ENCODE measurements at places on chromosomes 5 and 9.
A peak's percentile ranks its signal among the peaks of the same experiment; 100 is the strongest.

GRCh38 chr9:70324963-70325362 lies 66.2 kb downstream of the SMC5 start:
- no peak for DNase-seq

DNA sequence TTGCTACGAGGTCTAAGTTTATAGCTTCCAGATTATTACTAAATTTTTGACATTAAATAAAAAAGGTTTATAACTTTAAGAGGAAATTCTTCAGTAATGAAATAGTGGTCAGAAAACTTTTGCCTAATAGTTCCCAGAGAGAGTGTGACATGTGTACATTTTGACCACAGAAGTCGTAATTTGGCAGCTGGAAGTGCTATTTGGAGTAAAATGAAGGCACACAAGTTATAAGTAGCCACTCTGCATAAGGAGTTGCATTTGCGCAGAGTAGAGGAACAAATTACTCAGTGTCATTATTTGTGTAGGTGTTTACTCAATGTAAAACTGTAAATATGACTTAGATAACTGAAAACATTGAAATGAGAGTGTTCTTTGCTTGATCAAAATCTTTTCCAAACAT lies 408.4 kb downstream of the CCDC171 start:
- no peak for DNase-seq

DNA sequence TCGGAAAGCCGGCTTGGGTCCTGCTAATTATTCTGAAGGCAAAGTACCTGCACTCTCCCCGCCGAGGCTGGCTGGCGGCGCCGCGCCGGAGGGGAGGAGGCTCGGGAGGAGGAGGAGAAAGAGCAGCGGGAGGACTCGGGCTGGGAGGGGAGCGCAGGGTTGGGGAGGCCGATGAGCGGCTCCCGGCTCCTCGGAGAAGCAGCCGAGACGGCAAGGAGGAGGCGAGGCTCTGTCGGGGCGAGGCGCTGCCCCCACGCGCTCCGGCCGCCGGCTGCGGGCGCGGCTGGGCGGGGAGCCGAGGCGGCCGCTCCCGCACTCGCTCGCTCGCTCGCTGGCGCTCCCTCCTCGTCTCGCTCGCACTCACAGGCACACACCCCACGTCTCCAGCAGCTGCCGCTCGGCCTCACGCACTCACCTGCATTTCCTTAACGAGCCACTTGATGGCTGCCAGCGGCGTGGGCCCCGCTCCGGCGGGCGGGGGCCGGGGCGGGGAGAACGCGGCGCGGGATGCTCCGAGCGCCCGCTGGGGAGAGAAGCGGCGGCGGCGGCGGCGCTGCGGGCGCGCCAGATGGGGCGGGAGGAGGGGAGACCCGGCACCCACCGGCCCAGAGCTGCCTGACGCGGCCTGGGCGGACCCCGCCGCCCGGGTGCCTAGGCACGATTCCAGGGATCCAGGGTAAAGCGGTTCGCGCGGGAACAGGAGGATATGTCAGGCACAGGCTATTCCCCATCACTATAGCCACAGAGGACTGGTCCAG lies at the start of gene PTPRD:
Gene PTPRD (minus strand): TSS at position 362 of the 758 bp plus-strand sequence.
- peak; percentile 59 for DNase-seq

GRCh38 chr9:127185931-127186781 lies 63.7 kb upstream of the ANGPTL2 start:
- DNase-seq: peak; percentile 79

DNA sequence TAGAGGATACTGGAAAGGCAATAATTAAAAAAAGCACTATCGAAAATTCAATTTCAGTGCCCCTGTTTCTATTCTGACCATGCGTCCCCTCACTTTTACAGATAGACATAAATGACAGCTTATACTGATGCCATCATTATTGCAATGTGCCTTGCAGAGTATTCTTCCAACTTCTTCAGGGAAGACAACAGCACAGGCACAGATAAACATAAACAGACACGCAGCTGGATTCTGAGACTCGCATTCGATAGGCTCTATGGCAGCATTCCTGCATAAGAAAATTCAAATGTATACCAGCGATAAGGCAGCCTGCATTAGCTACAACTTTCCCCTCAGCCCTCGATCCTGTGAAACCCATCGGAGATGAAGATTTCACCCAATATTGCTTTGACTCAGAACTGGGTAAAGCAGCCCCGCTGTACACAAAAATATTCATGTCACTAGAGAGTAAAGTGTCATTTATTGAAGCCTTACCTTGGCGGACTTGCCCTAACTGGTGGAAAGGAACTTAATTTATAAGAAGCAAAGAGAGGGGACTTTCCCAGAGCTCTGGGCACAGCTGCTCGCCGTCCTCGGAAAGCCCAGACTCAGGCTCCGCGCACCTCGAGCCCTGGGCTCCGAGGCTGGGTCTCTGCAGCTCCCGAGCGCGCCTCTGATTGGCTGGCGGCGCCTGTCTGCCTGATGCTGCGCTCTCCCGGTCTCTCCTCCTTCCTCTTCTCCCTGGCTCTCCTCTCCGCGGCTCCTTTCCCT lies at the start of gene CDH18:
Gene CDH18 (minus strand): TSS at position 589 of the 750 bp plus-strand sequence. CDS start 149,214 bp downstream, outside the sequence.
- DNase-seq: peak; percentile 78

DNA sequence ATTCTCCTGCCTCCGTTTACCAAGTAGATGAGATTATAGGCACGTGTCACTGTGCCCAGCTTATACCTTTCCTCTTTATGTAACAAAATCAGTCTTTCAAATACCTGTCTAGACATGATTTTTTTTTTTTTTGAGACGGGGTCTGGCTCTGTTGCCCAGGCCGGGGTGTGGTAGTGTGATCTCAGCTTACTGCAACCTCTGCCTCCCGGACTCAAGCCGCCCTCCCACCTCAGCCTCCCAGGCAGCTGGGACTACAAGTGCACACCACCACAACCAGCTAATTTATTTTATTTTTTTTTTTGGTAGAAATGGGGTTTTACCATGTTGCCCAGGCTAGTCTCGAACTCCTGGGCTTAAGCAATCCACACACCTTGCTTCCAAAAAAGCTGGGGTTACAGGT lies 13.2 kb downstream of the NADK2 start:
- no peak for DNase-seq

GRCh38 chr5:160375701-160376100 lies 5.3 kb upstream of the C1QTNF2 start:
- DNase-seq: no peak

GRCh38 chr5:111463311-111463710 lies 49.0 kb downstream of the STARD4 start:
- no peak for DNase-seq

GRCh38 chr9:75775966-75776691 lies 114.3 kb upstream of the PCSK5 start:
- DNase-seq: no peak

DNA sequence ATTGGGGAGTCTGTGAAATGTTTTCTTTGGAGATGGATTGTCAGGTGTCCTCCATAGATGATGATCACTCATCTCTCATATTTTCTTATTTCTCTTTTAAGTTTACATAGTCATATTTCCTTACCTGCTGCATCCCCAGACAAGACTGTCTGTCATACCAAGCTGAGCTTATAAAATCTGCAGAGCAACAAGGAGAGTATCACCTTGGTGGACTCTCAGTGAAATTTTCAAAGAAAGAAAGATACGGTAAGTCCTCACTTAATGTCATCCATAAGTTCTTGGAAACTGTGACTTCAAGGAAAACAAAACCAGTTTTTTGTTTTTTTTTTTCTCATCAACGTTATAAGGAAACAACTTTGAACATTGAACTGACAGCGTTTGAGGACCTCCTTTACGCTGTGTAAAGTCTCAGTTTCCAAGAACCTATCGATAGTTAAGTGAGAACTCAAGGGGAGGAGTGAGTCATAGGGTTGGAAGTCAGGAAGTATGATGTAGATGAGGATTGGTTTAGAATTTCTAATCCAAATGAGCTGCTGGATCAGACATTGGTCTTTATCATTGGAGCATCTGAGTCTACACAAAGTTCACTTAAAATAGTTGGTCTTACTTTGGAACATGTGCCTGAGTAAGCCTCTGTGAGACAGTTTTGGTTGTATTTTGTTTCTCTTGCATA lies 45.5 kb downstream of the SPIN1 start:
- no peak for DNase-seq

Measured in occipital lobe (tissue), 3 donors.